Activated T-helper 2 cell treated with anti-CD3 and anti-CD28 coated beads, Interferon-gamma antibody, Interleukin-2, Interleukin-4, amounts not matched to agents 10 μg/mL and 5 μg/mL and 100 μg/mL, durations not matched to agents 14 hours and 24 hours and 36 hours (primary cell): ENCODE measurements at places on chromosomes 16 and 17.
A peak's percentile ranks its signal among the peaks of the same experiment; 100 is the strongest.

DNA sequence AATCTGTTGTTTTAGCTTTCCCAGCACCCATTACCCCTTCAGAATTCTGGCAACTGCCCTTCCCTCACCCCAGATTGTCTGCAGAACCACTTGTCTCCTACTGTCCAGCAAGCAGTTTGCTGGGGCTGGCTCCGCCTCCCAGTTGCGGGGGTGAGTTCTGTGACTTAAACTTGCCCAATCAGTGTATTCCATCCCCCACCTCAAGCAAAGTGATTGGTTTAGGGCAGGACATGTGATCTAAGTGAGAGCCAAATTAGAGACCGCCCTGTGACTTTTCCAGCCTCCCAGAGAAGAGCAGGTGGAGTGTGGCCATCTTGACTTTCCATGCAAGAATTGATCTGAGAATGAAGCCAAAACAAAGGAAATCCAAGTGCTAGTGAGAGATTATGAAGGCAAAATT lies 22.7 kb upstream of the SRCIN1 start:
- DNase-seq = no peak

- peak; percentile 92 for DNase-seq
These were observed at the start of gene MTHFSD for GRCh38 chr16:86554917-86555703. TSS of gene MTHFSD (minus strand) at chr16:86555235. CDS start at chr16:86555184, 51 bp downstream.

- no peak for DNase-seq
These were observed 3.7 kb downstream of the MSLN start for GRCh38 chr16:764184-764750.

DNA sequence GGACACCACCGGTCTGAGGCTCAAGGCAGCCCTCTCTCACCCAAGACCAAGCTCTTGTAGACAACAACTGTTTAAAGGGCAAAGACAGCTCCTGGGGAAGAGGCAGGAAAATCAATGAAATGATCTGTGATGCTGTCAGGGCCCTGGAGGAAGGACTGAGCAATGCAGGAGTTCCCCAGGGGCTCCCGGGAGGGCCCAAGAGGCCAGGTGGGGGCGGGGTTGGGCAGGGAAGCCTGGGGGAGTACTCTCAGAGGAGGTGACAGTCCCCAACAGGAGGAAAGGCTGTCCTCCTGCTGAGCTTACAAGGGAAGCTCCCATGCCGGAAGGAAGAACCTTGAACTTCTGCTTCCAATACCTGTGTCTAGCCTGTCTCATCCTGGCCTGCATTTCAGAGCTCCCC lies 8.3 kb upstream of the NOS2 start:
- no peak for DNase-seq

DNA sequence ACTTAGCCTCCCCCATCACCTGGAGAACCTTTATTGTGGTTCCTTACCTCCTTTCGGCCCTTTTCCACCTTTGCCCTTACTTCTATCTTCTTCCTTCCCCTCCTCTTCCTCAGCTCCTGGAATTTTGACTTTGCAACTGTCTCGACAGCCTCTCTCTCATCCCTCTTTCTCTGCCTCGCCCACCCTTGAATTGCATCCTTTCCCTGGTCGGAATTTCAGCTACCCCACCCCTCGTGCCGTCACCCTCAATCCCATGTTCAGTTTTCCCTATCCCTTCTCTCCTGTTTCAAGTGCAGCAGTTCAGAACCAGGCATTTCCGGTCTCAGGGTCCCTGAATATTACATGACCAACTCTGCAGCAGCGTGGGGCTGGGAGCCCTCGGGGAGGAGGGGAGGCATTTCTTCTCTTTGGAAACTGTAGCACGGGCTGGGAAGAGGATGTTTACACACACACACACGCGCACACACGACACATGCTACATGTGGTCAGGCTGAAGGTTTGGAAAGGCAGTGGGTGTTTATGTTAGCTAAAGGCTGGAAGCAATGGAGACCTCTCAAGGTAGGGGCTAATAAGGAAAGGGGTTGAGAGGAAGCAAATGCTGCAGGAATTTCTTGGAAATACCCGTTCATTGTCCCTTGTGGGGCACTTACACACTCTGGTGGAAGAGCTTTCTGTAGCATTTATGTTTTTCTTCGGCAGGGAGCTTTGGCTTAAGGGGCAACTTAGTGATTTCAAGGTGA lies 971 bp downstream of the MINK1 start:
- DNase-seq = no peak

DNA sequence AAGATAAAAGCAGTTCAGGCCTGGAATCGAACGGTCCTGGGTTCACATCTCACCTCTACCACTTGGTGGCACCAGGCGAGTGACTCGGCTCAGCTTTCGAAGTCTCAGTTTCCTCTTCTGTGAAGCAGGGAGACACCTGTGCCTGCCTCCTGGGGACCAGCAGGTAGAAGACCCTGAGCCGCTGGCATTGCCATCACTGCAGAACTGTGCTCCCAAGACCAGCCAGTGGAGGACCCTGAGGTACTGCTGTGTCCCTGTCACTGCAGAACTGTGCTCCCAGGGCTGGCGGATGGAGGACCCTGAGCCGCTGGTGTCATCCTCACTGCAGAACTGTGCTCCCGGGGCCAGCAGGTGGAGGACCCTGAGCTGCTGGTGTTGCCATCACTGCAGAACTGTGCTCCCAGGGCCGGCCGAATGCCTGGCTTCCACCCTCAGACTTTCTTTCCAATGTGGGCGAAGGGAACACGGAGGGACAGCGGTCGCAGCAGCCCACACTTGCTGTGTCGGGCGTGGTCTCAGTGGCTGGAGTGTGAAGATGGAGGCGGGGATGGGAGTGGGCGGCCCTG lies 8.7 kb upstream of the SLC7A5 start:
- peak; percentile 32 for DNase-seq

GRCh38 chr16:80314042-80314441 lies 226.8 kb upstream of the DYNLRB2 start:
- DNase-seq = no peak

GRCh38 chr17:69625474-69625873 lies 211.0 kb downstream of the MAP2K6 start:
- no peak for DNase-seq

DNA sequence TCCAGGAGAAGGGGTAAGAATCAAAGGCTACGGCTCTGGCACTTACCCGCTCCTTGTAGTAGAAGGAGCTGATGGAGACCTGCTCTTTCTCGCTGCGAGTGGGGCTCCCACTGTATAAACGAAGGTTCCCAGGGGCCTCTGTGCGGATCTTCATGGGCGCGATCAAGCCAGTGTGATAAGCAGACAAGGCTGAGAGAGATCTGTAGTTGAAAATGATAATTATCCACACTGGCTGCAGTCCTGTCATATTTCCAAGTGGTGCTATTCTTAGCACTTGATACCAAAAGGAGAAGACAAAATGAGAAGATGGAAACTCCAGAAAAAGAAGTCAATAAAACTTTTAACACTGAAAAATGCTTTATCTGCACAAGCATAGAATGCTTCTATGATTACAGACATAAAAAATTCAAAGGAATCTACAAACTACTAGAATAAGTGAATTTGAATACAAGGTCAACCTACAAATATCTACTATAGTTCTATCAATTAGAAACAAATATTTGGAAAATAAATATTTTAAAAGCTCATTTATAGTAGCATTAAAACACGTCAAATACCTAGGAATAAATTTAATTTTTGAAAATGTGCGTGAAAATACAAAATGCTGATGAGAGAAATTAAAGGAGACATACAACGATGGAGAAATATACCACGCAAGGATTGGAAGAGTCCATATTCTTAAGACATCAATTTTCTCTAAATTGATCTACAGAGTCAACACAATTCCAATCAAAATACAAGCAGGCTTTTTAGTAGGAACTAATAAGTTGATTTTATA lies 80.8 kb downstream of the WDR59 start:
- DNase-seq = no peak

DNA sequence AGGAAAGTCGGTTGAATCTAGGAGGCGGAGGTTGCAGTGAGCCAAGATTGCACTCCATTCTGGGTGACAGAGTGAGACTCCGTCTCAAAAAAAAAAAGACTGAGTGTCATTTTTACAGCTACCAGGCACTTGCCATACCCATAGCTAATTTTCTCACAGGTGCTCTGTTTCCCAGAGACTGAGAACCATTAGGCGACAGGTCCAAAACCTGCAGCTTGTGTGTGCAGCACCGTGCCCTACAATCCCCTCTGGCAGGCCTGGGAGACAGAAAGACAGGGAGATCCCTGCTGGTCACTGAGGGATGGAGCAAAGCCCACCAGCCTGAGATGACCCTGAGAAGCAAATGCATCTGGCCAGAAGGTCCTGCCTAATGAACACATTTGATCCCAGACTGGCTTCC lies 2.7 kb downstream of the TFAP4 start:
- DNase-seq = no peak

DNA sequence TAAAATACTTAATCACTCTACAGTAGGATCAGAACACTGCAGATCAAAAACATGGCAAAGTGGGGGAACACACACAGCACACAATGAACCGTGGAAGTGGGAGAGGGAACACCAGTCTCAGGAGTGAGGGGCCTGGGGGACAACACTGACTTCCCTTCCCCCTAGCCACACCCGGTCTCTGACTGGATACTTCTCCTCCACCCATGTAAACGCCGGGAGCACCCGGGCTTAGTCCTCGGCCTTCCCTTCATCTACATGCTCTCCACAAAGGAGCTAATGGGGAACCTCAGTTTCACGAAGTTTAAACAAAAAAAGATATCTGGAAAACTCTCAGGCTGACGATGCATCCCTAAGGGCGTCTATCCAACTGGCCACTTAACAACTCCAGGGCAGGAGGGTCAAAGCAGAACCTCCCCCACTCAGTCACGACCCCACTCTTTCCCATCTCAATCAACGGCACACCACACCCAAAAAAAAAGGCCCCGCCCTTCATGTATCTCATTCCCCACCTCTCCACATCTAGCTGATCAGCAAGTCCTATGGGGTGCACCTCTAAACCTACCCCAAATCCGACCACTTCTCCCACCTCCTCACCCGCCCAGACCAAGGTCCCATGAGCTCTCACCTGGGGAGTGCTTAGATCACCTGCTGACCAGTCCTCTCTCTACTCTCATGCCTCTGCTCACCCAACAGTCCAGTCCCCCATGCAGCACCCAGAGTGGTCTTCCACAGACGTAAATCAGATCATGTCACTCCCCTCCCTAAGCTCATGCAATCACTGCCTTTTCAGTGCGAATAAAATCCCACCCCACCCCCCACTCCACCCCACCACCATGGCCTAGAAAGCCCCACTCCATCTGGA lies 7.4 kb downstream of the ZDHHC7 start:
- no peak for DNase-seq

GRCh38 chr17:61816538-61816937 lies 46.8 kb downstream of the BRIP1 start:
- no peak for DNase-seq

GRCh38 chr16:4232541-4233386 lies 9.1 kb downstream of the SRL start:
- no peak for DNase-seq

DNA sequence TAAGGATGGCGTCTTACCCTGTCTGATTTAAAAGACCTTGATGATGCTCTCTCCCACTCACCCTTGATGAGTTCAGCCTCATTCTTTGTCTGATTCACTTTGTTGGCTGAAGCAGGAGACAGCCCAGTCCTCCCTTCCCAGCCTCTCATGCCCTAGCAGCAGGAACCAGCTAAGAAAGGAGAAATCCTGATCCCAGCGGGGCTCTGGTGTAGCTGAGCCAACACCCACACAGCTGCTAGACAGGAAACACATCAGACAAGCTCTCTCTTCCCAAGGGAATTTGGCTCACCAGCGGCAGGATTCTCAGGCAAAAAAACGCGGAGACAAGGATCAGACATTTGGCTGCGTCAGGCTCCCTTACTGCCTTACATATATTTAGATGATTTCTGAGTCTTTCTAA lies 211.5 kb downstream of the CDH11 start:
- no peak for DNase-seq

- no peak for DNase-seq
These were observed 18.2 kb upstream of the KRT20 start for GRCh38 chr17:40903129-40903847.

DNA sequence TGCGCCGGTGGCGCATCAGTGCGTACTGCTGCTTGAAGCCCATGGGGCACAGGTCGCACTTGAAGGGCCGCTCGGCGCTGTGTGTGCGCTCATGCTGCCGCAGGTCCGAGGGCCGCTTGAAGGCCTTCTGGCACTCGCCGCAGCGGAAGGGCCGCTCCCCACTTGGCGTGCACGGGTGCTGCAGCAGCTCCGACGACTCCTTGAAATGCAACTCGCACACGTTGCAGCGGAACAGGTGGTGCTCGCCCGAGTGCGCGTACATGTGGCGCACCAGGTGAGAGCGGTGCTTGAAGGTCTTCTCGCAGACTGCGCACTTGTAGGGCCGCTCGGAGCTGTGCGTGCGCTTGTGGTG lies 3.3 kb downstream of the ZNF319 start:
- DNase-seq = no peak

DNA sequence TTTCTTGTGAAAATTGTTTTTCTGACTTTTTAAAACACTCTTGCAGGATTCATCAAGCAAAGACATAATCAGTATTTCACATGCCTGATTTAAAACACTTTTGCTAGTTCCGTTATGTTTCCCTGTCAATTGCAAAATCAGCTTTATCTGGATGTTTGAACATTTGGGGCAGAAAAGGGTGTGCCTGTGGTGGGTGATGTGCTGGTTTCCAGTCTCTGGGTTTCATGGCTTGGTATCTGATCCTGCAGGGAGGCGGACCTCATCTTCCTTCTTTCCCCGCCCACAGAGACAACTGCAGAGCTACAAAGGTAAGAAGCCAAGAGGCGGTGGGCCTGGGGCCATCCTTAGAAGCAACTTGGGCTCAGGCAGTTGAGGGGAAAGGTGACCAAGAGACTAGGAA lies 41.8 kb downstream of the NLRC5 start:
- no peak for DNase-seq

- peak; percentile 73 for DNase-seq
These were observed 328.4 kb downstream of the MAF start for GRCh38 chr16:79272141-79272577.

GRCh38 chr17:50064253-50065001 lies 8.5 kb downstream of the ITGA3 start:
- no peak for DNase-seq

- DNase-seq = no peak
These were observed 17.4 kb upstream of the RASD1 start for GRCh38 chr17:17513626-17514025.

GRCh38 chr17:38994026-38994425 lies 26.8 kb upstream of the FBXO47 start:
- no peak for DNase-seq

GRCh38 chr16:3938471-3938842 lies 57.9 kb upstream of the CREBBP start:
- no peak for DNase-seq
